Fibroblast of villous mesenchyme (primary cell): ENCODE measurements at places on chromosomes 5 and 9. TPM values are rescaled to one million over a fixed set of nuclear protein-coding genes. Genes with fewer than 3 reads are reported as not detected.
A peak's percentile ranks its signal among the peaks of the same experiment; 100 is the strongest.

- DNase-seq = no peak
Observed at GRCh38 chr9:4509590-4509984, 19.3 kb downstream of the SLC1A1 start.

Gene WDR31
- 0.32 and 0.86 TPM in 2 replicates for total RNA-seq

DNA sequence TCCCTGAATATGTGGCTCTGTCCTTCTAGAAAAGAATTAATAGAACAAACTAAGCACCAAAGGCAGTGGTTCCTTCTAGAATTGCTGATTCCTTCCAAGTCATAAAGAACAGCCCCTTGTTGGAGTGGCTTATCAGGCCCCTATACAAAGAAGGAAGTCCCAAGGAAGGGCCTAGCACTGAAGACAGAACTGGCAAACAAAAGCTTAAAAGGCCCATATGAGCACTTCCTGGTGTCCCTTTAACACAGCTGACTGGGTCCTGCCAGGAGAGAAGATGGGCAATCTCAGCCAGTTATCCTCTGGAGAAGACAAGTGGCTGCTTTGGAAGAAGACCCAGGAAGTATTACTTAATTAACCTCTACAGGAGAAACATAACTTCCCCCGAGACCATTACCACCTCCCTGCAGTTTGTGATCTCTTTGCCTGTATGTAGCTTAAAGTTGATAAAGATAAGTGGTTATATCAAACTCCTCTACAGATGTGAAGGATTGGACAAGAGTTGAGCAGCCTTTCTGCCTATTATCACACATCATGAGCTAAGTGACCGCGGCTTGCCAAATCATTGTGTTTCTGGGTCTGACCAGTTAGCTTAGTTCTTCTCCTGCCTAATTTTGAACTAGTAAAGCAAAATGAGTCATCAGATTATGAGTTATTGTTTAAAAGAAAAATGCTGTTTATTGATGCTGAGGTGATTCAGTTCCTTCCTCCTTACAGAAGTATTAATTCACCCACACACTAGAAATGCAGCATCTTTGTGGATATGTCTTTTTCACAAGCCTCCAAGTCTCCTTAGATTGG lies 13.3 kb upstream of the STING1 start:
- peak; percentile 43 for DNase-seq

DNA sequence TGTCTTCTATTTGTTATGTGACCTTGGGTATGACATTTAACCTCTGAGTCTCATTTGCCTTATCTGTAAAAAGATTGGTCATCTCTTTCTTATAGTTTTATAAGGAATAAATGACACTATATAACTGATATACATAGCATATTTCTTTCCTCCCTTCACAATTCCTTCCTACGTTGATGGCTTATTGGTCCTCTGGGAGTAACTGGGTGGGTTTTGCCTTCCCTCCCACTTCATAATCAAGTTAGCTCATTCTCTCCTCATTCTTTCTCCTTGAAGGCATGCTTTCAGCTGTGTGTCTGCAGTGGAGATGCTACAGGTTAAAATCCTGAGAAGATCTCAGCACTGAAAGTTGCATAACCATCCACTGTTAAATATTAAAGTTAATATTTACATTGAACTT lies 382.4 kb downstream of the TMEM38B start:
- no peak for DNase-seq

DNA sequence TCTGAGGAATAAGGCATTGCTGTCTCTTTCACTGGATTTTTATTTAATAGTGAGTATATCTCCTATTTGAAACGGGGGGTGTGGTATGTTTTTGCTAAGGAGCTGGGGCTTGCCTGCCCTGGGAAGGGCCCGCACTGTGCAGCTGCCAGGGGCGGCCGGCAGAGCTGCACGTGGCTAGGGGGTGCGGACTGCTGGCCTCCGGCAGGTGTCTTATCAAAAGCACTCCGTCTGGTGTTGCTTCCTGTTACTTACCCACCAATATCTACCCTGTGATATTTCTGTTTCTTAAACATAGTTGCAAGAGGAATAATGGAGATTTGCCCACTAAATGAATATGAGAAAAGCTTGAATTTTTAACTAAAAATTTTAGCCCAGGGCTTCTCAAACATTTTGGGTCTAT lies 232.0 kb downstream of the IRX1 start:
- DNase-seq = no peak

- DNase-seq = peak; percentile 63
Observed at GRCh38 chr5:34685485-34686165, 29.5 kb downstream of the RAI14 start.
